Activated naive CD4-positive, alpha-beta T cell (primary cell): ENCODE measurements at places on chromosomes 1 and 21.

- no peak for DNase-seq
These were observed 37.5 kb downstream of the CLIC6 start for GRCh38 chr21:34706337-34706736.

GRCh38 chr1:161273402-161273801, 14.9 kb downstream of the PCP4L1 start:
- DNase-seq = no peak

DNA sequence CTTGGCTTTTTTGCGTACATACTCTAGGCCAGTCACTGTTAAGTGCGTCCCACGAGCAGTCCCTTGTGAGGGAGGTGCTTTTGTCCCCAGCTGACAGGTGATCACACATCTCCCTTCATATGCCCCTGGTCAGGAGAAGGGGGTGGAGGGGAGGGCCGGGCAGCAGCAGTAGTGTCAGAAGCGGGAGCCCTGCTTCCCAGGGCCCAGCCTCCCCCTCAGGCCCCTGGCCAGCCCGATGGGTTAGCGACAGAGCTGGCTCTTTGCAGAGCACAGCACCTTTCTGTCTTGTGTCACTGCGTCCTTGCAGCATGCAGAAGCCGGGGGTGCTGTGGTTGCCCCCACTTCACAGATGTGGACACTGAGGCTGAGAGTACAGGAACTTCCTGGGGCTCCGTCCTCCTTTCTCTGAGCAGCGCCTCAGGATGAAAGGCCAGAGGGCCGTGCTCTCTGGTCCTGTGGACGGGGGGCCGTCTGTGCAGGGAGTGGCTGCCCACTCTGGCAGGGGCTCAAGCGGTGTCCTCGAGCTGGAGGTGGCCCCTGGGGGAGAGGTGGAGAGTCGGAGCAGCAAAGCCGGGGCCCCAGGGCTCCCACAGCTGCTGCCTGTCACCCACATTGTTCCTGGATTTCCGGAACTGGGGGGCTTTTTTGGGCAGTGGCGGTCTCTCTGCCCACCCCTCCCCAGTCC, 5.9 kb downstream of the TMEM201 start:
- DNase-seq = no peak

GRCh38 chr1:27393641-27394281, 1.3 kb downstream of the GPR3 start:
- DNase-seq = no peak

DNA sequence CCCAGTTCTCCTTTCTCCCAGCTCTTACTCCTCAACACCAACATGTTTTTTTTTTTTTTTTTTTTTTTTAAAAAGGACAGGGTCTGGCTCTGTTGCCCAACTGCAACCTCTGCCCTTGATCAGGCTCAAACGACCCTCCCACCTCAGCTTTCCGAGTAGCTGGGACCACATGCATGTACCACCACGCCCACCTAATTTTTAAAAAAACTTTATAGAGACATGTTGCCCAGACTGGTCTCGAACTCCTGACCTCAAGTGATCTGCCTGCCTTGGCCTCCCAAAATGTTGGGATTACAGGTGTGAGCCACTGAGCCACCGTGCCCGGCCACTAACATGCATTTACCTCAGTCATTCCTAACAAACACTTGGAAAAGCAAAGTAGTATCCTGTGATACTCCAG, 31.1 kb upstream of the FOXE3 start:
- DNase-seq = no peak

- no peak for DNase-seq
These were observed 59.2 kb downstream of the ABCA4 start for GRCh38 chr1:94061513-94062443.

DNA sequence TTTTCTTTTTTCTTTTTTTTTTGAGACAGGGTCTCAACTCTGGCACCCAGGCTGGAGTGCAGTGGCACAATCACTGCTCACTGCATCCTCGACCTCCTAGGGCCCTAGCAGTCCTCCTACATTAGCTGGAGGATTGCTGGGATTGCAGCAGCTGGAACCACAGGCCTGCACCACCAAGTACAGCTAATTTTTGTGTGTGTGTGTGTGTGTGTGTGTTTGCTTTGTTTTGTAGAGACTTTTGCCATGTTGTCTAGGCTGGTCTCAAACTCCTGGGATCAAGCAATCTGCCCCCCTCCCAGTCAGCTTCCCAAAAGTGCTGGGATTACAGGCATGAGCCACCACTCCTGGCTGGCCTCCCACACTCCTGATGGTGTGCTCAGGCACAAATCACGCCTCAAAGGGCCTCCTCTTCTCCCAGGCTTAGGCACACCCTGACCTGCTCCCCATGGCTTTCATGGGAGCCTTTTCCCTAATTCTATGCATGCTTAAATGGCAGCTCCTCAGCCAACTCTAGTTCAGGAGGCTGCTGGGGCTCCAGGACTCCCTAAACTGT, 9.4 kb downstream of the FAM229A start:
- DNase-seq = no peak

GRCh38 chr1:32651461-32652073, 559 bp downstream of the RBBP4 start:
- DNase-seq = no peak

GRCh38 chr1:8169364-8170058, 143.4 kb upstream of the ERRFI1 start:
- no peak for DNase-seq

DNA sequence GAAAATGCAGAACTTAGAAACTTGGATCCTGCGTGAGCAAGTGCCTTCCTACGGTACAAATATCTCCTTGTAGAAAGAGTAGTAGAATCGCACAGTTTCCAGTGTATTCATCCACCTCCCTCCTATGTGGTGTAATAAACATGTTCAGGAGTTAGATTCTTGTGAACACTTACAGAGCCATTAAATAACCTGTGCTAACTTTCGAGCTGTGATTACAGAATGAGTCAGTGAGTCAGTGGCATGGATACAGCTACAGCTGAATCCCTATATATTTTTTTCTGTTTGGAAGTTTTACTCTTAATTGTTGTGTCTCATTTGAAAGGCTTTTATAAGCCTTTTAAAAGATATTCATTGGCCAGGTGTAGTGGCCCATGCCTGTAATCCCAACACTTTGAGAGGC, 148.7 kb downstream of the EDEM3 start:
- no peak for DNase-seq

- DNase-seq = no peak
These were observed 689.2 kb downstream of the MATN1 start for GRCh38 chr1:30034105-30034626.

DNA sequence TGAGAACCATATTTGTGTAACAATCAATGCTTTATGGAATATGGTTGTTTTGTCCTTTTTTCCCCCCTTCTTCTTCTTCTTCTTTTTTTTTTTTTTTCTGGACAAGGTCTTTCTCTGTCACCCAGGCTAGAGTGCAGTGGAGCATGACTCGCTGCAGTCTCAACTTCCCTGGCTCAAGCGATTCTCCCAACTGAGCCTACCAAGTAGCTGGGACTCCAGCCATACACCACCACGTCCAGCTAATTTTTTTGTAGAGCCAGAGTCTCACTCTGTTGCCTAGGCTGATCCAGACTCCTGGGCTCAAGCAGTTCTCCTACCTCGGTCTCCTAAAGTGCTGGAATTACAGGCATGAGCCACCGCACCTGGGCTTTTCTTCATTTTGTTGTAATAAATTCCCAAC, 86.7 kb downstream of the FMN2 start:
- no peak for DNase-seq

GRCh38 chr1:201697174-201697573, 131.8 kb upstream of the IPO9 start:
- no peak for DNase-seq

GRCh38 chr1:45032837-45033236, 20.8 kb downstream of the UROD start:
- no peak for DNase-seq

DNA sequence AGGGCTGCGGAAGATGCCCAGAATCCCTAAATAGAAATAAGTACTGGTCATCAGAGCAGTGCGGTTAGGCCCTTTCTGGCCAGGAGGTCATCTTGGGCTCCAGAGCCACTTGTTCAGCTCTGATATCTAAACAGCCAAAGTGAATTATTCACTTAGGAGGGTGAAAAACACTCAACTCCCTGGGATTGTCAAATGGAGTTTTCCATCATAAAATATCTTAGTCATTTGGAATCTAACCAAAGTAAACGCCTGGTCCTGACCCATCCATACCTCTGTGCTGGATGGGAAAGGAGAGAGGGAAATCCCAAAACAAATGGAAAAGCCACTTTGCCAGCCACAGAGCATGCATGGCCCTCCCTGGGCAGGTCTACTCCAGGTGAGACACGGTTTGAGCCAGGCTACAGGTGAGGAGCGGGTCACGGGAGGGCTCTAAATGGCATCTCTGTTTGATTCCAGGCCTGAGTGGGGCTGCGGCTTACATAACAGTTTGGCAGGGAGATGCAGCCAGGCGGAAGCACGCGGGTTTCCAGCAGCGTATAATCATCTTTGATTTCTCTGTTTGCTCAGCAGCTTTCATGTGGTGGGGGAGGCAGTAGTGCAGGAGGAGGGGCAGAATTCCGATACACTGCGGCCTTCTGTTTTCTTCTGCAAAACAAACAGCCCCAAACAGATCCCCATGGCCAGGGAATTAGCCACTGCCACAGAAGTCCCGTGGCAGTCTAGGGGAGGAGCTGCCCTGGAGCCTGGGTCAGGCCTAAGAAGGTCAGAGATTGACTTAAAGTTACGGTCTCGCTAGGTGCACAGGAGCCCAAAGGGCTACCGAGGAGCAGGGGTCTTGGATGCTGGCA, 59.1 kb upstream of the ZNF648 start:
- no peak for DNase-seq

DNA sequence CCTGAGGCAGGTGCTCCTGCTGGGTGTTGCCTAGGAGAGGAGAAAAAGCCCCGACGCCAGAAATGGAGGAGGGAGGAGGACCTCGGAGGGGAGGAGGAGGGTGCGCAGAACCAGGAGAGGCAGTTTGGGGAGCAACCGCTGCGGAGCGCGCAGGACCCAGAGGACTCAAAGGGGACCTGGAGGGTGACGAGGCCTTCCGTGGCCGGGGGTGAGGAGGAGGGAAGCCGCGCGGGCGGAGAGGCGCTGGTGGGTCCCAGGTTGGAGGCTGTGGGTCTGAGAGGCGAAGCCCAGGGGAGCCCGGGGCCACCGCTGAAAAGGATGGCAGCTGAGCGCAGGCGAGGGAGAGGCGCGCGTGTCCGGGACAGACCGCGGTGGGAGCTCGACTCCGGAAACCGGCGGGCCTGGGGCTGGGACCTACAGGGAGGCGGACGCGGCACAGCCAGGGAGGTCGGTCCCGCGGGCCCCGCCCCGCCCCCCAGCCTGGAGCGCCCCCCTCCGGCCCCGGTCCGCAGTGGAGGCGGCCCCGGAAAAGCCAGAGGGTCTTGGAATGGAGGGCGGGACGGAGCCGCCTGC, 15.1 kb downstream of the RNF223 start:
- peak; percentile 51 for DNase-seq

DNA sequence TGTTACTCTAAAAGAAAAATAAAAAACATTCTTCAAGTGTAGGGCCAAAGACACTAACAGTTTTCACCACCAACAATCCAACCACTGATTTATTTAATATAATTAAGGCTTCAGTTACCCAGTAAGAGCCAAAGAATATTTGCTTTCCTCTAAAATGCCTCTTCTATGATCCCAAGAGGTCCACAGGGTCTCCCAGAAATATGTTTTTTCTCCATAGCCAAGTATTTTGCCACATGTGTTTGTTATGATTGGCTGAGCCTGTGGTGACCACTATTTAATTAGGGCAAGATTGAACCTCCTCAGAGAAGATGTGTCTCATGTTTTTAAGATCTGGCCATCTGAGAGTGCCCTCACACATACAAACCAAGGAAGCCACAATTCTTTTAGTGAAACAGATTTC, 135.9 kb downstream of the TPR start:
- no peak for DNase-seq

GRCh38 chr1:56081173-56081572, 498.2 kb downstream of the PLPP3 start:
- no peak for DNase-seq

DNA sequence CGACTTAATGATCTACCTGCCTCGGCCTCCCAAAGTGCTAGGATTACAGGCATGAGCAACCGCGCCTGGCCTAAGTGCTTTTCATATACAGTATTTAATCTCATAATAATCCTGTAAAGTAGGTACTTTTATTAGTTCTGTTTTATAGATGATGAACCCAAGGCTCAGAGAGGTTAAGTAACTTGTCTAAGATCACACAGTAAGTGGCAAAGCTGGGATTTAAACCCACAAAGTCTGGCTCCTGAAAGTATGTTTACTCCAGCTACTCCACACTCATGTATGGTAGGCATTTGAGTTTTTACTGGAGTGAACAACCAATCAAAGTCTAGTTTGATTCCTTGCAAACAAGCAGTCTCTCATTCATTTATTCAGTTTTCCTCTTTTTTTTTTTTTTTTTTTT, 2.3 kb downstream of the DFFA start:
- no peak for DNase-seq

DNA sequence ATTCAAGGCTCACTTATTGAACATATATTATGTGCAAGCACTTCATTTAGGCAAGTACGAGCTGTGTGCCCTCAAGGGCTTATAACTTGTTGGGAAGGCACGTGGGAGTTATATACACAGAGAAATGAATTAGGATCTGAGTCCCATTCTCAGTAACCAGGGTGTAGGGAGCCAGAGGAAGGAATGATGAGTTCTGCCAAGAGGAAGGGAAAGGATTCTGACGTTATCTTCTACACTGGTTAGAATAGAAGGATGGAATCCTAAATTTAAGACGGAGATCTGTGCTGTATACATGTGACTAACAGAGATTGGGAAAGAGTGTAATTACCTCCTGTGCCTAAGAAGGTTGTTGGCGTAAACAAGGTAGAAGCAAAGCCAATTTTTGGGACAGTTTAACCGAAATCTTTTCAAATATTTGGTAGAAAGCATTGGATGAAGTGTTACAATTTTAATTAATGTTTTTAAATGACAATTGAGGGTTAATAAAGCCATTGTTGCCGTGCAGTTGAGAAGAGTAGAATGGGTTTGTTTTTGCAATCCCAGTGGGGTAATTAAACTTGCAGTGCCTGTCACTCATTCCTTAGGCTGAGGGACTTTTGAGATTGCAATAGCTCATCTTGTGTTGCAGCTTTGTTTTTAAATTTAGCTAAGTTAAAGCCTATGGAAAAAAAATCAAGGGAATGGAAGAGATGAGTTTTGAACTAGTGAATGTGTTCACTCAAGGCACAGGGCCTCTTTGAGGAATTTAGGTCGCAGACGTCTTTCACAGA, 177.2 kb downstream of the NFIA start:
- DNase-seq = no peak

DNA sequence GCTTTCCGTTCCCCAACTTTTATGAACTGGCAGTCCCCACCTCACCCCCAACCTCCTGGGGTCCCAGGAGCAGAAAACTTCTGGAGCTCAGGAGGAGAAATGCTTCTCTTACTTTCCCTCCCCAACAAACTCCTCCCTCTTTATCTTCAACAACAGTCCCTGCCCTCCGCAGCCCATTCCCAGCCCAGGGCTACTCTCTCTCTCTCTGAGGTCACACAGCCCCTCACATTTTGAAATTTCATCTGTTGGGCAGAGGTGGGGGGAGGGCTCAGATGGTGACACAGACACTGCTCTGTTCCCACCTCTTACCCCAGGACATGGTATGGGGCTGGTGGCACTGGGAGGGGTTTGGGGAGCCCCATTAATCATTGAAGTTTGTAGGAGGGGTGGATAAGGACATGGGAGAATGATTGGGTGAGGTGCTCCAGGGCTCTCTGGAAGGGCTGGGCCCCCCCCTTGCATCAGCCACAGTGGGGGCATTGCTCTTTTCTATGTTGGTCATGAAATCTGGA, 6.0 kb downstream of the PIK3CD start:
- DNase-seq = no peak
